Nasal cavity respiratory epithelium epithelial cell of viscerocranial mucosa (primary cell): ENCODE measurements at places on chromosomes 2 and 18. TPM values are rescaled to one million over a fixed set of nuclear protein-coding genes. Genes with fewer than 3 reads are reported as not detected.

MALL gene
- total RNA-seq: 38.3 and 41.1 TPM in 2 replicates

ANTXR1 gene
- 4.4 and 19.9 TPM in 2 replicates for total RNA-seq

ZNF892 gene
- total RNA-seq: 6.2 and 12.9 TPM in 2 replicates

RBBP8 gene
- 110 and 136 TPM in 2 replicates for total RNA-seq

GCFC2 gene
- total RNA-seq: 13.7 and 15.2 TPM in 2 replicates

ANKRD62 gene
- total RNA-seq: under 0.01 TPM in 1 of 2 replicates, not detected in the other

GREB1L gene
- 0.34 and 1.6 TPM in 2 replicates for total RNA-seq

SCN2A gene
- total RNA-seq: 0.34 and 0.64 TPM in 2 replicates

ZNF804A gene
- not detected in 2 replicates for total RNA-seq

DSEL gene
- total RNA-seq: 3.5 and 3.8 TPM in 2 replicates
